ENCODE measurements at places on chromosomes 12 and 14.

DNA sequence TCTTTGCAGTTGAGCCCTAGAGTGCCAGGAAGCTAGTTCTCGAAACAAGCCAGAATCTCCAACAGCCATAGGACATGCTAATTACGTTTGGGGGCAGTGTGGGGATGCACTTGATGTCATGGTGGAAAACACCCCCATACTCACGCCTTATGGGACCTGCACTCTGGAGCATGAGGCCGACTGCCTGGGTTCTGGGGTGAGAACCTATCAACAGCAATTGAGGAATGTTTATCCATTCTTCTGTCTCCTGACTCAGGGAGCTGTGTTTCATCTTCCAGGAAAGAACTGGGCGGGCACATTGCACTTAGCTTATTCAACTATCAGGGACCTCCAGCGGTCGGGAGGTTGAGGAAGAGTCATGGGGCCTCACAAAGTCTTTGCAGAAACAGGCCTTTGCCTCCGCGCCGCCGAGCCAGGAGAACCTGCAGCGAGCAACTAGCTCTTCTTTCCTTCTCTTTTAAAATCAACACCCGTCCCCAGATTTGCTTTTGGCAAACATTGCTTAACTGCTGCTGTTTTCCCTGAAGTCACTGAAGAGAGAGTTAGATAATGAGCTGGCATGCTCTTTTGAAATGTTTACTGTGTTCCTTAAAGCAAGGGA is 226.1 kb upstream of the DIO3 start:
- DNase-seq: no peak

- no peak for DNase-seq
Measured at GRCh38 chr12:132140501-132140900, 3.6 kb downstream of the DDX51 start.

GRCh38 chr12:3464561-3464960 is 26.4 kb upstream of the PRMT8 start:
- no peak for DNase-seq

DNA sequence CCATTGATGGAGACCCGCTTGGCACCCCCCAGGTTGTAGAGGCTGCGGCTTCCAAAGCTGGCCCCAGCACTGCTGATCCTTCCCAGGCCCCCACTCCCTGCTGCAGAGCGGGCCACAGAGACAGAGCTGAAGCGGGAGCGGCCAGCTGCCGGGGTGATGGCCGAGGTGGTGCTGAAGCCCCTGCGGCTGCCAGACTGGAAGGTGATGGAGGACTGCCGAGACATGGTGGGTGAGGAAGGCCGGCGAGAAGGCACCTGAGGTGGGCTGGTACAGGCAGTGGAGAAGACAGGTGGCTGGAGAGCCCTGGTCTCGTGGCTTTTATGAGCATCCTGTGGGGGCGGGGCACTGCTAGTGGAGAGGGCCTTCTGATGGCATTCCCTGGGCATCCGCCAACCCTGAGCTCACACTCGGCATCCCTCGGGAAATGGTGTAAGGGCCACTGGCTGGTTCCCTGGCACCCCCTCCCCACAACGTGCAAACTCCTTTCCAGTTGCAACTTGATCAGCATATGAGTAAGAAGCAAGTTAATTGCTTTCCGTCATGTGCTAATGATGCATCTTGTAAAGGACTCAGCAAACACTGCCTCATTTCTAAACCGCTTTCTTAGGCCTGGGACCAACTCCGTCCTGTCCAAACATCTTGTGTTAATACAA is at the start of gene KRT75:
Gene KRT75, minus strand, starts transcription at position 291 of the 653 bp plus-strand sequence. Its CDS starts 67 bp downstream, at position 224.
- no peak for DNase-seq

DNA sequence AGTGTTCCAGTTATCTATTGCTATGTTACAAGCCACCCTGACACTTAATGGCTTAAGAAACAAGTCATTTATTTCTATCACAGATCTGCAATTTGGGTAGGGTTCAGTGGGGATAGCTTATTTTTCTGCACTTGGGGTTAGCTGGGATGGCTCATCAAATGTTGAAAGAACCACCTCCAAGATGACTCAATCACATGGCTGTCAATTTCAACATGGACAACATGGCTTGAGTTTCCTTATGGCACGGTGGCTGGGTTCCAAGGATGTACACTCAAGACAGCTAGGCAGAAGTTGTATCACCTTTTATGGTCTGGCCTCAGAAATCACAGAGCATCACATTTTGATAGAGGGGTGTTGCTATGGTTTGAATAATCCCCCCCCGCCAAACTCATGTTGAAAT is 24.5 kb upstream of the IGF1 start:
- no peak for DNase-seq

- DNase-seq: no peak
Measured at GRCh38 chr12:57614178-57614947, 3.1 kb downstream of the ARHGEF25 start.

GRCh38 chr12:4251216-4251891 is 22.2 kb upstream of the CCND2 start:
- peak; percentile 60 for DNase-seq

- DNase-seq: no peak
Measured at GRCh38 chr14:104292084-104292970, 153.9 kb downstream of the KIF26A start.

DNA sequence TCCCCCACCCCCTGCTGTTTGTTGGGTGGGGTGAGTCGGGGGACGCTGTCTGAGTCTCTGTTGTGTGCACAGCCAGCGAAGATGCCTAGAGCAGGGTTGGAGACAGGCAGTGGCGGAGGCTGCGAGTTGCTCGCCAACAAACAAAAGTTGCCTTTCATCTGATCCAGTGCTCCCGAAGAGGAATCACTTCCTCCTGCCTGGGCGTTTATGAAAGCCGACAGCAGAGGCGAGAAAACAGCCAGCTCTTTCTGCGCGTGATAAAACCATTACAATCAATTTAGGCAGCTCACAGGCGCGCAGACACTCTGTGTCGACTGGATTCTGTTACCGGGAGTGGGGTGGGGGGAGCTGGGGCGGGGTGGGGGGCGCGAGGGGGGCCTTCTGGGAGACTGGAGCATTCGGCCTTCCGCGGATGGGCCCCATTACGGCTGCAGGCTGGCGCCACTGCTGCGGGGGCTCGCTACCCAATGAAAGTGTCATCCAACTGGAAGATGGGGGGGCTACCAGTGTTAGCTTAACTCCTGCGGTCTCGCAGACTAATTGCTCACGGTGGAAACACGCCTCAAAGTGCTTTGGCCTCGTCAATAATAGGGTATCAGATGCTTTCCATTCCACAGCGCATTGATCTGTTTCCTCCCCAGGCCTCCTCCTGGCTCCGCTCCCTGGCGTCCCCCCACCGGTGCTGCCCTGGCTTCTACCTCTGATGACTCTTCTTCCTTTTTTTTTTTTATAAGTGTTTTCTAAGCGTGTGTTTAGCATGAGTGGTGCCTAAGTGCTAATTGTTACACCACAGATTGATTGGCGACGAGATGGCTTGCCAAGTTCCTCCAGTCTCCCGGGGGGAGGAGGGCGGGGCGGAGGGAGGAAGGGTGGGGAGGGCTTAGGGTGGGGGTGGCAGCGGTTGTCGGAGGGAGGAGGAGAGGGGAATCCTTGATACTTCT is 678.4 kb downstream of the MED13L start:
- no peak for DNase-seq

DNA sequence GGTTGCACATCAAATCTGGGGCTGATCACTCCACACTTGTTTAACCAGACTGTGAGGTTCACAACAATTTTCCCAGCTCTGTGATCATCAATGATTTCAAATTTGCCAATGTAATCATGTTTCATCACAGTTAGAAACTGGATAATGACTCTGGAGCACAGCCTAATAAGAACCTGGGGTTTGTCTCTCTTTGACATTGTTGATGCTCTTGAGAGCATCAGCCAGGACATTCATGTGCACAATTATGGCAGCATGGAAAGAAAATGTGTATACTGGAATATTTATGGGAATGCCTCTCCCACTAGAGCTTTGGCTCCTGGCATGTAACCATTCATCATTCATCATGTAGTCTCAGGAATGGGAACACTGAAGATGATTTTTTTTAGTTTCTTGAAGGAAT is 47.0 kb downstream of the SIX1 start:
- no peak for DNase-seq

- no peak for DNase-seq
Measured at GRCh38 chr14:82438436-82438835, 904.8 kb upstream of the SEL1L start.

DNA sequence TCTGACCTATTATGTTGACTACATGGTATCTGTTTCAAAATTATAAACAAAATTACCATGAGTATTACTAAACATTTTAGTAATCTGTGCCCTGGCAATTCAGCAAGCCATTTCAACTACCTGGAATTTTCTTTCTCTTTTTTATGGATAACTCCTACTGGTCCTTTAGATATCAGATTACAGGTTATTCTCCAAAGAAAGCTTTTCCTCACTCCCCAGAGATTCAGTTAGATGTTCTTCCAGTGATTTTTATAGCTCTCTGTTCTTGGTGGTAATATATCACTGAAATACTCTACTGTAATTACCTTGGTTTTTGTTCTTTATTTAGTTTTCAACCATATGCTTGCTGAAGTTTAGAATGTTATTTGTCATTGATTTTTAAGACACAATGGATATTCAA is 930.2 kb upstream of the FOXG1 start:
- DNase-seq: no peak

GRCh38 chr14:103286460-103286859 is 47.6 kb upstream of the EIF5 start:
- no peak for DNase-seq

DNA sequence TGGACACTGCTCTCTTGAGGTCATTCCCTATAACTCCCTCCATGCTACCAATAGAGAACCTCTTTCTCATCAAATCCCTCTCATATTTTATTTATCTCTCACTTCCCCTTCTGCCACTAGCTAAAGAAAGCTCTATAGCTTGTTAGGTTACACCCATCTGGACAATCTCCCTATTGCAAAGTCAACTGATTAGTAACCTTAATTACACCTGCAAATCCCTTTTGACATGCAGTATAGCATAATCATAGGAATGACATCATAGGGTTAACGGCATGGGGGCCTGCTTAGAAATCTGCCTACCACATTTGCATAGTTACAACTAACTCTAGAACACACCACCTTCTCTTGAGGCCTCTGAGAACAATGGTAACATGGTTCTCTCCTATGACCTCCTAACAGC is 181.2 kb downstream of the EMP1 start:
- no peak for DNase-seq

GRCh38 chr12:88775742-88776151 is 195.5 kb upstream of the KITLG start:
- DNase-seq: no peak

- DNase-seq: no peak
Measured at GRCh38 chr14:106067935-106068334, 541.6 kb downstream of the TMEM121 start.

DNA sequence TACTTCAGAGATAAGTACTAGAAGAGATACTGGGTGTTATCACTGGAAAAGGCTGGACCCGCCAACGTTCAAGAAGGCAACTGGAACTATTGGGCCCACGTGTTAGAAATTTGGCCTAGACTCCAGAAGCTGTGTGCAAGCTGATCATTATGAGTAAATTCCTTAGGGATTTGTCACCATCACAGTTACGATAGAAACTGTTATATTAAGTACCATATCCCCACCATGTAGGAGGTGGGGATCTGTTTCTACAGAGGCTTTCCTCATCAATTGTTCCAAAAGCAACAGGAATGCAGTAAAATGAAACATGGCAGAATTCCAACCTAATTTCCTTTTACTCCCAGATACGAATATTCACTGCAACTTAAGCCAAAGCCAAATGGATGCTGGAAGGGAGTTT is 170.7 kb downstream of the NOVA1 start:
- no peak for DNase-seq

DNA sequence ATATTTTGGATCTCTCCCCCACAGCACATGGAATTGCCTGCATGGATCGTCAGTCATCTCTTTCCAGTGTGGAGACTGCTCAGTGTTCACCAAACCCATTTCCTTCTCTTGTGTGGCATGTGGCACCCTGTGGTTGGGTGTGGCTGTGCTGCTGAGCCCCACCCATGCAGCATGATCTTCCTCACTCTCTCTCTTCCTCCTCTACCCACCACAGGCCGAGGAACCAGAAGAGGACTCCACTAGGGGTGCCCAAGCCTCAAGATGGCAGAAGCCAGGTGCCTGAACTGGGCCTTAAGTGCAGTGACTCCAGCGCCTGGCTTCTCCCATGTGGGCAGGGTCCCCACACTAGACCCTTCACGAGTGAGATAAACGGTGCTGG is 66.8 kb upstream of the GPR68 start:
- peak; percentile 82 for DNase-seq

DNA sequence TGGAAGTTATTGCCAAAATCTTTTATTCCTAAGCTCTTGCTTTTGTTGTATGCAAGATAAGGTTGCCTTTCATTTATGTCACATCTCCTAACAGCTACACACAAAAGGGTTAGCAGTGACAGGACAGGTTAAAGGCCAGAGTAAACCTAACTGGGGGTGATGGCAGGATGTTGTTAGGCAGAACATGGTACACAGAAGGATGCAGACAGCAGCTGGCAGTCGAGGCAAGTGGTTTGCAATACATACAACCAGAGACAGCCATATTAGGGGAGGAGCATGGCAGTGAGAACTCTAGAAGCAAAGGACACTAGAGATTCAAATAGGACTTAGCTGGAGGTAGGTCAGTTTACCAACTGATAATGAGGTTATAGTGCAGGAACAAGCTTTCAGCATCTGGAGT is 2.7 kb upstream of the ABCD2 start:
- DNase-seq: peak; percentile 38

DNA sequence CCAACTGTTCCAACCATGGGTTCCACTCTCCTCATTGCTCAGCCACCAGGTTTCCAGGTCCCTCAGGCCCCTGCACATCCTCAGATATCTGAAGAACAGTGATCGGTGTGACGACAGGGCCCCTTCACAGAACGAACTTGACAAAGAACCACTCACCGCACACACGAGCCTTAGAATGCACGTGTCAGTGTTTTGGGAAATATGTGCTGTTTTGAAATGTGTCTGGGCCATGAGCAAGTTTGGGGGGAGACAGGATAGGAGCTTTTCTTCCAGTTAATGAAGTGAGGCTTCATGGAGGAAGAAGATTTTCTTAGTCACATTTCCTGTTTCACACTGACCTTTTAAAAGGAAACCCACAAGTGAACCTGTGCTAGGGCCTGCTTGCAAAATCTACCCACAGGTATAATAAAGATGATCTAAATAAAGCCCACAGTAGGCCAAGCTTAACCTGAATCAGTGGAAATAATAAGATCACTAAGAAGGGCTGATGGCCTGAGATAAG is 58.6 kb downstream of the ZFP36L1 start:
- DNase-seq: peak; percentile 52

- DNase-seq: peak; percentile 33
Measured at GRCh38 chr14:58171090-58171489, 19.1 kb upstream of the ARMH4 start.

GRCh38 chr12:91361864-91362263 is 179.2 kb upstream of the DCN start:
- DNase-seq: peak; percentile 45

- DNase-seq: no peak
Measured at GRCh38 chr14:60106339-60106738, 14.6 kb downstream of the PCNX4 start.

GRCh38 chr14:90609376-90609775 is 206.9 kb downstream of the TTC7B start:
- DNase-seq: no peak

All from CD4-positive, alpha-beta T cell treated with Interleukin-21 for 1 hour (primary cell).